ENCODE measurements at places on chromosomes 6 and 20.

DNA sequence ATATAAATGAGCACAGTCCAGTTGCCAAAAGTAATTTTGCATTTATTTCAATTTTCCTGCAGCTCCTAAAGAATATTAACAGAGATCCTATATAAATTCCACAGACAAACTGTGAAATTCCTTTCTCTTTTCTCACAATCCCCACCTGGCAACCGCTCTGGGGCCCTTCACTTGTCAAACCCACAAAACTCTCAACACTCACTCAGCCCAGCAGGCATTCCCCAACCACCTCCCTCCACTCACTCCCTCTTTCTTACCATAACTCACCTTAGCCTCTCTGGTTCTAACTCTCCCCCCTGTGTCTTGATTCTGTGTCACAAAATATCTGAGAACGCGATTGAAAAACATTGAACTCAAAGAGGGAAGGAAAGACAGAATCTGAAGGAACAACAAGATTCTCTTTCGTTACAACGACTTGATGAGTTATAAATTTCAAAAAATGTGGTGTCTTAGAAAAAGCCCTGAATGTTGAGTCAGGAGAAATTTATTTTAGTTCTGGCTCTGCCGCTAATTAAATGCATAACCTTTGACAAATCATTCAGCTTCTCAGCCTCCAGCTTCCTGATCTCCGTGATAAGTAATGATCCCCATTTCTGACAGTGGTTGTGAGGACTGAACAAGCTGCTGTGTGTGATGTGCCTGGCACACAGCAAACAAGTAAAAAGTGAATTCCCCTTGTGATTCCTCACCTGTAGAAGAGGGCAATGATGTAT lies 87.9 kb downstream of the UNC5CL start:
- no peak for DNase-seq

GRCh38 chr6:37943436-37944058 lies 124.0 kb downstream of the ZFAND3 start:
- no peak for DNase-seq

DNA sequence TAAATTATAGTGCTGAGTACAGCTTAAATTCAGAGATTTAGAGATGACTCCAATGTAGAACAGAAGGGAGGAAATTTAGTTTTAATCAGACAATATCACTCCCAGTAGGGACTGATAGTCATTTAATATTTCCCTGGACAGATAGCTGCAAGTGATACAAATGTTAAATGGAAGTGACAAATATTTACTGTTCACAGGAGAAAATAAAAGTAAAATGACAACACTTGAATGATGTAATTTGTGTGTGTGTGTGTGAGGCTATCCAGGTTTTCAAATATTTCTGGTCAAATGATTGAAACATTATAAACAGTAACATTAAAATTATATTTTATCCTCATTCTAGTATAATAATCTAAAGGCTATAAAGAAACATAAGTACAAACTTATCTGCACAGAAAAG lies 220.3 kb upstream of the THEMIS start:
- DNase-seq = no peak

DNA sequence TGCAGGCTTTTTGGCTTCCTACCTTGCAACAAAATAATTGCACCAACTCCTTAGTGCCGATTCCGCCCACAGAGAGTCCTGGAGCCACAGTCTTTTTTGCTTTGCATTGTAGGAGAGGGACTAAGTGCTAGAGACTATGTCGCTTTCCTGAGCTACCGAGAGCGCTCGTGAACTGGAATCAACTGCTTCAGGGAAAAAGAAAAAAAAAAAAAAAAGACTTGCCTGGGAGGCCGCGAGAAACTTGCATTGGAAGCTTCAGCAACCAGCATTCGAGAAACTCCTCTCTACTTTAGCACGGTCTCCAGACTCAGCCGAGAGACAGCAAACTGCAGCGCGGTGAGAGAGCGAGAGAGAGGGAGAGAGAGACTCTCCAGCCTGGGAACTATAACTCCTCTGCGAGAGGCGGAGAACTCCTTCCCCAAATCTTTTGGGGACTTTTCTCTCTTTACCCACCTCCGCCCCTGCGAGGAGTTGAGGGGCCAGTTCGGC lies 420 bp downstream of the SOX4 start:
- DNase-seq = no peak

- DNase-seq = no peak
Observed at GRCh38 chr20:3224681-3225421, 14.1 kb downstream of the SLC4A11 start.

DNA sequence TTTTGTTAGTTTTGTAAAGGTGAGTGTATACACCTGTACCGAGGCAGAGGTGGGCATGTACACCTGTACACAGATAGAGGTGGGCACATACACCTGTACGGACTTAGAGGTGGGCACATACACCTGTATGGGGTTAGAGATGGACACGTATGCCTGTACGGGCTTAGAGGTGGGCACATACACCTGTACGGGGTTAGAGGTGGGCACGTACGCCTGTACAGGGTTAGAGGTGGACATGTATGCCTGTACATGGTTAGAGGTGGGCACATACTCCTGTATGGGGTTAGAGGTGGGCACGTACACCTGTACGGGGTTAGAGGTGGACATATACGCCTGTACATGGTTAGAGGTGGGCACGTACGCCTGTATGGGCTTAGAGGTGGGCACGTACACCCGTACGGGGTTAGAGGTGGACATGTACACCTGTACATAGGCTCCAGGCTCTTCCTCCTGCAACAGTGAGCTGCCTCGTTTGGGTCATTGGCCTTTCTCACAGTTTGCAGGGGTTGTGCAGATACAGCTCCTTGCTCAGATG lies 63.7 kb downstream of the PHACTR3 start:
- no peak for DNase-seq

GRCh38 chr6:160667639-160668481 lies 3.8 kb upstream of the LPA start:
- DNase-seq = no peak

DNA sequence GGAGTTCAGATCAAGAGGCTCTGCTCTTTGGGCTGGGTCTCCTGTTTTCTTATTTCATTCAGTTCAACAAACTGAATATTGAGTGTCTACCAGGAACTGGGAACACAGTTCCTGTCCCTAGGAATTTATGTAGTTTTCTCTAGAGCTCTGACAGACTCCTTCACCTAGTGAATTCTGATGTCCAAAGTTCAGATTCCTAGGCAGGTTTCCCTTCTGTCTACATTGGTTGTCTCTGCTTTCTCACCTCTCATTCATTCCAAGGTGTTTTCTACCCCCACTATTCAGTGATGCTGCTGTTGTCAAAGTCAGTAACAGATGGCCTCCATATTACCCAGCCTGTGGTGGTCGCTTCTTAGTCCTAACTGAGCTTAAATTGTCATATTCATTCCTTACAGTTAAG lies 4.4 kb downstream of the SMIM13 start:
- DNase-seq = no peak

GRCh38 chr6:32664827-32665362 lies 1.6 kb downstream of the HLA-DQB1 start:
- DNase-seq = no peak

DNA sequence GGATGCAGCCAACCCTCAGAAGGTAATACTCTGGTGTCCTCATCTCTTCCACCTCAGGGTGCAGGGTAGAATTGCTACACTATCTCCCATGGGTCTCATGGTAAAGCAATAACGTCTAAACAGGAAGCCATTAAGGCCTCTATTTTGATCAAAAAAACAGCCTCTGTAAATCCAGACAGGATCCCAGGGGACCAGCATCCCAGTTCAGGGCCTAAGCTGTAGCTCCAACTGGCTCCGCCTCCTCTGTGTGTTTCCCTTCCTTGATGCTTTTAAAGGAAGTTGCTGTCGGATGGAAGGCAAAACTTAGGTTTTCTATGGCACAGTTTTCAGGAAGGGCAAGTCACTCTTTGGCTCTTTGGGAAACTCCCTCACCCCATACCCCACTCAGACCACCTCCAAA lies 222.0 kb downstream of the MAFB start:
- DNase-seq = no peak

- DNase-seq = no peak
Observed at GRCh38 chr6:89290401-89291155, 24.5 kb downstream of the GABRR2 start.

DNA sequence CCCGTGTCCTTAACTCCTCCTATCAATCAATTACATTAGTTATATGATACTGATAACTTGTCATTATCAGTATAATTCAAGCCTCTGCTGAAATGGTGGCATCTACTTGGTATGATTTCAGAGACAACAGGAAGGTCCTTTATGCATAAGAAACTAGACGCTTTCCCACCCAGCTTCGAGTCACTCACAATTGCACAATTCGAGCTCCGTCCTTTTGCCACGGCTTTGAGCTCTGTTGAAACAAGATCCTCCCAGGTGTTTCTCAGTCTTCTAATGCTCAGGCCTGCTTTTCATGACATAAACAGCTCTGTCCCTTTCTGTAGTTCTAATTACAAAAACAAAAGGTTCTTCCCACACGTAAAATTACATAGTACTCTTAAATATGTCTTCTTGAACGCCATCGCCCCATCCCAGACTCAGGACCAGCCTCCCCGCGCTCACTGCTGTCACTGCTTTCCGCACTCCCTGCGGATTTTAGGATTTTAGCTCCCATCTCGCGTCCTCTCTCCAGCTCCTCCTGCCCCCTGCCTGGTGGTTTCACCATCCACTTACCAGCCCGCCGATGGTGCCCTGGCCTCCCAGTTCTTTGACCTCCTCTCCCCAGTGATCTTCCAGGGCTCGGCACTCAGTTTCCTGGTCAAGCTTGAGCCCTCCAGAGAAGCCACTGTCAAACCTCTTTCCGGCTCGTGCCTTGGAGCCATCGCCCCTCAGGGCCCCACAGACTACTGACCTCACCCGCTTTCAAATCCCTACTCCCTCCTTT lies 23.2 kb upstream of the PNPLA1 start:
- DNase-seq = no peak

GRCh38 chr6:89970072-89970471 lies 75.8 kb downstream of the GJA10 start:
- DNase-seq = no peak

GRCh38 chr20:8536262-8536618 lies 404.2 kb downstream of the PLCB1 start:
- no peak for DNase-seq

GRCh38 chr6:15573384-15573783 lies 89.4 kb downstream of the DTNBP1 start:
- no peak for DNase-seq

DNA sequence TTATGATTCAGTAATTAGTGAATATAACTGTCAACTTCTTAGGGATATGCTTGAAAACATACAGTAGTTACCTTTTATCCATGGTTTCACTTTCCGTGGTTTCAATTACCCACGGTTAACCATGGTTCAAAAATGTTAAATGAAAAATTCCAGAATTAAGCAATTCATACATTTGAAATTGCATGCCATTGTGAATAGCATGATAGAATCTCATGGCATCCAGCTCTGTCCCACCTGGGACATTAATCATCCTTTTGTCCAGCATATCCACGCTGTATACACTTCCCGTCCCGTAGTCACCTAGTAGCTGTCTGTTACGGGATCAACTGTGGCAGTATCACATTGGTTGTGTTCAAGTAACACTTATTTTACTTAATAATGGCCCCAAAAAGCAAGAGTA lies 781.7 kb upstream of the CITED2 start:
- DNase-seq = no peak

DNA sequence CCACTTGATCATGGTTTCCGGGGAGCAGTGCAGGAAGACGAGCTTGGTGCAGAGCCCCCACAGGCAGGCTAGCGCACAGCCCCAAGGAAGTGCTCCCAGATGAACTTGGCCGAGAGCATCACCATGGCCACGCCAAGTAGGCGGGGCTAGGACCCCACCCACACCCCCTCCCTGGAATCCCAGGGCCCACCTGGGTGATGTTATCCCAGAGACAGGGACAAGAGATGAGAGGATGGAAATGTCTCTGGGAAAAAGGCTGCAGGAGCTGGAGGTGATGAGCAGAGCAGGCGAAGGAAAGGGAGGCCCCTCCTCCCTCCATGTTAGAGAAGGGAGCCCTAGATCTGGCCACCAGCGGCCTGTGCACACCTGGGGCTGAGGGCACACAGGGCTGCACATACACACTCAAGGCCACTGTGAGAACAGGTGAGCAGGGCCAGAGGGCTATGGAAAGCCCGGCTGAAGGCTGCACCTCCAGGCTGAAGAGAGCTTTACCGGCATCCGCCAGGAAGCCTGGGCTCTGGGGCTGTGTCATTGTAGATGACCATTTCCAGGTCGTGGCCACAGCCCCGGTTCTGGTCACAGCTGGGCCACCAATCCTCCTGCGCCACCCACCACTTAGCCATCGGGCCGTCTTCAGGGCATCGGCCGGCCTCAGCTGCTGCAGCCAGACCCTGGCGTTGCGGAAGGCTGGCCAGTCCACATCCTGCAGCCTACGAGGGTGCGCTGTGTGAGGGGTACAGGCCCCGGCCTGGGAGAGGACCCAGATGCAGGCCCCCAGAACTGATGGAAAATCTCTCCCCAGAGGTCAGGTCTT lies 24.9 kb downstream of the NPEPL1 start:
- DNase-seq = no peak

- no peak for DNase-seq
Observed at GRCh38 chr6:34205466-34205865, 31.2 kb upstream of the HMGA1 start.

DNA sequence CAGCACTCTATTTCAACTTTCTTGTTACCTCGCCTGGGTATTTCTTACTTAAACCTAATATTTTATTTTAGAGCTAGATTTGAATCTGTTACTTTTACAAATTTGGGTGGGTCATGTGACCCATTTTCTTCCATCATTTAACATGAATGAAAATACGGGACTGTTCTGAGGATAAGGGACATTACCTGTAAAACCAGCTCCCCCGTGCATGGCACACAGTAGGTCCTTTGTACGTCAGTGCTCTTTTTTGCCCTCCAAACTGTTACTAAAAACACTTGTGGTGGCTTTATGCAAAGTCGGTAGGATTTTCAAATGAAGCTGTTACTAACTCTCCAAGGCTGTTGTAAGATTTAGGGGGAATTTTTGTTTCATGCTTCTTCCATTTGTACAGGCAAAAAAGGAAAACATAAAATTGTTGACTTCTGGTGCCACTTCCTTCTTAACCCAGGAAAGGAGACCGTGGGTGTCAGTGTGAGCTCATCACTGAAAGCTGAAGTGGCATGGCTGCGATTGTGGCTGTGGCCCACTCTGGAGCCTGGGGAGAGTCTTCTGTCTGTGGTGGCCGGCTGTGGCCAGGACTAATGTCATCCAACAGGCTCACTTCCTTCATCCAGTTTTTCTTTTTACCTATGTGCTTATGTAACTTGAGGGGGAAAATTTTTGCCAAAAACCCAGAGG lies 40.2 kb upstream of the PXDC1 start:
- DNase-seq = no peak

DNA sequence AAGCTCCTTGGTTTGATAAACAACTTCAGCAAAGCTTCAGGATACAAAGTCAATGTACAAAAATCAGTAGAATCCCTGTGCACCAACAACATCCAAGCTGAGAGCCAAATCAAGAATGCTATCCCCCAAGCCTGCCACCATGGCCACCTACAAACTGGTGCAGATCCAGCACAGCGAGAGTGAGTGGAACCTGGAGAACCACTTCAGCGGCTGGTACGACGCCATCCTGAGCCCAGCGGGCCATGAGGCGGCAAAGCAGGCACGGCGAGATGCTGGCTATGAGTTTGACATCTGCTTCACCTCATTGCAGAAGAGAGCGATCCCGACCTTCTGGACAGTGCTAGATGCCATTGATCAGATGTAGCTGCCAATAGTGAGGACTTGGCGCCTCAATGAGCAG lies 170.3 kb downstream of the KHDC1L start:
- no peak for DNase-seq

- DNase-seq = no peak
Observed at GRCh38 chr6:137819740-137820139, 47.3 kb upstream of the TNFAIP3 start.

All from NCI-H2081 treated with DMSO at 0.1 percent for 48 hours (cell line).